ENCODE measurements at places on chromosomes 6 and 20. TPM values are rescaled to one million over a fixed set of nuclear protein-coding genes. Genes with fewer than 3 reads are reported as not detected.

- H3K4me1 ChIP-seq: no peaks in the 10 kb centered on the region
- no peak for DNase-seq
- no peaks in the 10 kb centered on the region for H3K36me3 ChIP-seq
- no peak overlapping the region for H3K27ac ChIP-seq
- H3K27me3 ChIP-seq: no peaks in the 10 kb centered on the region
These were observed 20.4 kb downstream of the EPB41L2 start for GRCh38 chr6:131042664-131043063.

DNA sequence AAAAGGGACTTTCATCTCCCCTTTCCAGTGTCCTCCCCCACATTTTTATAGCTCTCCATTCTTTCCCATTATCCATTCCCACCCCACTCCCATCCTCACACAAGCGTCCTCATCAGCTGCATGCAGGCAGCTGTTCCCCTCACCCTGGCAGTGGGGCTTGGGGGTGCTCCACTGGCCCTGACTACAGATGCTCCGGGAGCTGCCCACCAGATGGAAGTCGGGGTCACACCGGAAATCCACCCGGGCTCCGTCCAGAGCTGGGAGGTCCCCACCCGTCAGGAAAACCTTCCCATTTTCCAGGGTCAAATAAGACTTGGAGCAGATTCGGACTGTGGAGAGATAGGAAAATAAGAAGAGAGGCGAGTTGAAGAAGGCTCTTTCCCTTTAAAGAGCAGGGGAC is 2.7 kb downstream of the GABBR1 start:
- H3K27me3 ChIP-seq: peaks cover 22% of the 10 kb centered on the region
- peaks cover 51% of the 10 kb centered on the region for H3K4me1 ChIP-seq
- no peak for DNase-seq
- H3K4me3 ChIP-seq: peak overlapping the region; percentile 70
- H3K36me3 ChIP-seq: peaks cover 14% of the 10 kb centered on the region
- H3K27ac ChIP-seq: no peak overlapping the region

DNA sequence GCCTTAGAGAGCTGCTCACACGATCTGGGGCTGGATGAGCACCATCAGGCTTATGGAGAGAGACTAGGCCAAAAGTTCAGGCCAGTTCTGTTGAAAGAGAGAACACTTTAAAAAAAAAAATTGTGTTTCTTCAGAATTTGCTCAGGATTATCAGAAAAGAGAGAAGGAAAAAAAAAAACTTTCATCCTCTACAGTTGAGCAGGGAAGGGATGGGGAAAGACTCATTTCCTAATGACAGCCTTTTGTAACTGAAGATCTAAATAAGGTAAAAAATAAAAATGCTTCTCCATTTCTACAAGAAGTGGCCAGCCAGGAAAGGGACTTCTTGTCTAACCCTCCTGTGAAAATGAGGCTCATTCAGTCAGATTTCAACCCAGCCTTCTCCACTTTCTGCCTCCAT is 134.8 kb downstream of the LY86 start:
- peaks cover 18% of the 10 kb centered on the region for H3K4me1 ChIP-seq
- DNase-seq: no peak
- no peaks in the 10 kb centered on the region for H3K36me3 ChIP-seq
- peaks cover 22% of the 10 kb centered on the region for H3K27me3 ChIP-seq
- H3K27ac ChIP-seq: peak overlapping the region; percentile 25
- H3K4me3 ChIP-seq: no peak overlapping the region

DNA sequence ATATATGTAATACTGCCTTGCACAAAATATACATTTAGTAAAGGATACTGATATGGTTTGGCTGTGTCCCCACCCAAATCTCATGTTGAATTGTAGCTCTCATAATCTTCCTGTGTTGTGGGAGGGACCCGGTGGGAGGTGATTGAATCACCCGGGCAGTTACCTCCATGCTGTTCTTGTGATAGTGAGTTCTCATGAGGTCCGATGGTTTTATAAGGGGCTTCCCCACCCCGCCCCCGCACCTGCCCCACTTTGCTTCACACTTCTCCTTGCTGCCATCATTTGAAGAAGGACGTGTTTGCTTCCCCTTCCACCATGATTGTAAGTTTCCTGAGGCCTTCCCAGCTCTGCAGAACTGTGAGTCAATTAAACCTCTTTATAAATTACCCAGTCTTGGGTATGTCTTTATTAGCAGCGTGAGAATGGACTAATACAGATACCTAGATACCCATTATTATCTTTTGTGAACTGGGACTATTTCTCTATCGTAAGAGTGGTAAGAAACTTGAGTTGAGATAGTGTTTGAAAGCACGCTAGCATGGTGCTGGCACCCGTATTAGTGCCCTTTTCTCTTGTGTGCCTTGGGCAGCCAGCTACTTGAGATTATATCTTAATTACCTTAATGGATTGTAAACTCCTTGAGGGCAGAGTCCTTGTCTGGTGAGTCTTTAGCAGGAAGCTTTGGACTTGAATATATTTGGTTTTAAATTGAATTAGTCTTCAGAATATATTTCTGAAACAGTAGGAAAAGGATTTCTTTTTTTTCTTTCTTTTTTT is 25.6 kb downstream of the TOP1 start:
- H3K4me1 ChIP-seq: peaks cover 71% of the 10 kb centered on the region
- H3K36me3 ChIP-seq: peaks cover 38% of the 10 kb centered on the region
- no peaks in the 10 kb centered on the region for H3K27me3 ChIP-seq
- DNase-seq: no peak
- no peak overlapping the region for H3K4me3 ChIP-seq

- no peak for DNase-seq
- no peak overlapping the region for H3K27ac ChIP-seq
- H3K4me1 ChIP-seq: peaks cover 2% of the 10 kb centered on the region
These were observed 9.2 kb upstream of the RPS21 start for GRCh38 chr20:62377615-62378178.

Gene SMOC2
- not detected for total RNA-seq

Gene APOBEC2
- total RNA-seq: not detected

Gene ACTL10
- 2.4 TPM for total RNA-seq

Gene PRL
- total RNA-seq: not detected

Data from activated CD4-positive, alpha-beta T cell treated with anti-CD3 and anti-CD28 coated beads, Interleukin-2, amount 10 ng/mL, durations not matched to agents 7 days and 5 days (primary cell).